NCI-H187 treated with DMSO at 0.1 percent for 48 hours (cell line): ENCODE measurements at places on chromosomes 3 and 15.

- DNase-seq, result no peak
These were observed 28.5 kb upstream of the CFAP161 start for GRCh38 chr15:81105545-81105944.

- DNase-seq, result no peak
These were observed 811.4 kb downstream of the NAALADL2 start for GRCh38 chr3:175670557-175670956.

- DNase-seq, result no peak
These were observed 40.5 kb upstream of the HES1 start for GRCh38 chr3:194095464-194095863.

- DNase-seq, result peak; percentile 7
These were observed 27.5 kb upstream of the CFAP161 start for GRCh38 chr15:81106560-81106959.

GRCh38 chr3:52531860-52532516, 1.7 kb downstream of the NT5DC2 start:
- DNase-seq, result no peak

DNA sequence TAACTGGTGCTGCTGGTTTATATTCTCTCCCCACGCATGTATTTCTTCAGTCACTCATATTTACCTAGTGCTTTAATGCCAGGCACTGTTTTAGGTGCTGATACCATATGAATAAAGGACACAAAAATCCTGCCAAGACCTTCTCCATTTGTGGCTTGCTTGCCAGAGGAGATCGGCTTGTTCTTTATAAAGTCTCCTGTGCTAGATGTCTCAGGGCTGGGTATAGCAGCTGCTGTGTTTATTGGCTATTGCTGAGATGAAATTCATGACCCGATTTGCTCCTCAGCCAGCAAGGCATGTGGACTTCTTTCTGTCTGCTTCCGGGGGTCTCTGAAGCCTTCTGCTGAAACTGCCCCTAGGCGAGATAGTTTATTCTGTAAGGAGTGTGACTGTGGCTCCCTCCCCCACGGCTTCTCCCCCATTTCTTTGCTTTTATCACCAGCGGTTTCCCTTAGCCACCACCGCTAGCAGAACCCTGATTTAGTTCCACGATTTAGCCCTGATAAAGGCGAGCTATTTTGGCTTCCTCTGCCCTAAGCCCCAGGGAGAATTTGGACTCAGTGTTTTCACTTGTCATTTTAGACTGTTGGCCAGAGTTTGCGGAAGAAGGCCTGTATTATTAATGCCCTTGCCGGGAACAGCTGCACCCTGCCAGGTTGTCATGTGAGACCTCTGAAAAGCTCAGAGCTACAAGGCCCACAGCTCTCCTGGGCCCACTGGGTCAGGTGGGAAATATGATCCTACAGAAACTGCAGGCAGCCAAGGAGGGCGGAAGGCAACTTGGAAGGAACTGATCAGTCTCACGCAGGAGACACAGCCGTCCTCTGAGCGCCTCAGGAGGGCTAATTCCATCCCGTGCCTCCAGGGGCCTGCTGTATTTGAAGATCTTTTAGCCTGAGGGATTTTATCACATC, 46.8 kb downstream of the ST6GAL1 start:
- DNase-seq, result peak; percentile 38

DNA sequence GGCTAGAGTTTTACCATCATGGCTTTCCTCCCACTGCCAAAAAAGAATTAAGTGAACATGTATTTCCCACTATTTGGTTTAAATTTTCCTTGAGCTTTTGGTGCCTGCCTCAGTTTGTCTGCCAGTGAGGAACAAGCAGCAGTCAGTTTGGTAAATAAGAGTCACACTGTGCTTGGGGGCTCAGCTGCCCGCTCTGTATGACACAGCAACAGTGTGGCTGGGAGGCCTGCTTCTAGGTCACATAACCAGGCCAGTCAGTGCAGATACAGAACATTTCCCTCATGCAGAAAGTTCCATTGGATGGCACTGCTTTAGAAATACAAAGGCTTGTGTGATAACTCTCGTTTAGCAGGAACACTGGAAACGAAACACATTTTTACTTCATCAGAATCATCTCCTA, 25.7 kb downstream of the FYCO1 start:
- DNase-seq, result no peak

- no peak for DNase-seq
These were observed 45.3 kb upstream of the PPP4R2 start for GRCh38 chr3:72951259-72951722.

DNA sequence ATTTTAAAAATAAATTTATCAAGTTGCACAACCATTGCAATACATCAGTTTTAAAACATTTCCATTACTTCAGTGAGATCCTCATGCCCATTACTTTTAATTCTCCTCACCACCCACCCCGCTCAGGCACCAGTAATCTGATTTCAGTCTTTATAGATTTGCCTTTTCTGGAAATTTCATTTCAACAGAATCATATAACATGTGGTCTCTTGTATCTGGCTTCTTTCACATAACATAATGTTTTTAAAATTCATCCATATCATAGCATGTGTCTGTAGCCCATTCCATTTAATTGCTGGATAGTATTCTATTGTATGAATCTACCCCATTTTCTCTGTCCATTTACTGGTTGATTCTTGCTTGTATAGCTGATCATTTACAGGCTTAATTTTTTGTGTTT, 110.3 kb upstream of the TMEM108 start:
- DNase-seq, result no peak

DNA sequence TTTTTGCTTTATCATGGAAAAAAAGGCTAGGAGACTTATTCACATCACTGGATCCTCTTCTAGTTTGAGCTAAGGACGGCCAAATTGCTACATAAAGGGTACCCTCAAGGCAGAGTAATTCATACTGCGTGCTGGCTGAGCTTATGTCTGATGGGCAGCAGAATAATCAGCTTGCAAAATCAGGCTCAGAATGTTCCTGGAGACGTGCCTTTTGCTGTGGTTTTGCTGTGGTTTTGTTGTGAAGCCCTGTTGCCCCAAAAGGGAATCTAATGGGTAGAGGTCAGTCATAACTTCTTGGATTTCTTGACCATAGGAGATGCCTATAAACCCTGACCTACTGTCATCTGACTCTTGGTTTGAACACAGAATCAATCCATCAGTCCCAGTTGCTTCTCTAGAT, 189.9 kb downstream of the SOX2 start:
- no peak for DNase-seq

DNA sequence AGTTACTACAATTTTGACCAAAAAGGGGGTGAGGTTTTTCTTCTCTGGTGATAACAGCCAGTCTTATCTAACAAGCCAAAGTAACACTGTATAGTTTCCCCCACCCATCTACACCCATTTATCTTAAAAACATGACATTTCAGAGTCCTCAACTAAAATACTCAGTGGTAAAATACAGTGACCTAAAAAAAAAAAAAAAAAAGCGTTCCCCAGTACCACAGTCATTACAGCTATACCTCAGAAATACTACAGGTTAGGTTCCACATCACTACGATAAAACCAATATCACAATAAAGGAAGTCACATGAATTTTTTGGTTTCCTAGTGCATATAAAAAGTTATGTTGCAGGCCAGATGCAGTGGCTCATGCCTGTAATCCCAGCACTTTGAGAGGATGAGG, 13.8 kb downstream of the DENND4A start:
- DNase-seq, result no peak

GRCh38 chr3:183698318-183698751, 738 bp downstream of the YEATS2 start:
- DNase-seq, result no peak

DNA sequence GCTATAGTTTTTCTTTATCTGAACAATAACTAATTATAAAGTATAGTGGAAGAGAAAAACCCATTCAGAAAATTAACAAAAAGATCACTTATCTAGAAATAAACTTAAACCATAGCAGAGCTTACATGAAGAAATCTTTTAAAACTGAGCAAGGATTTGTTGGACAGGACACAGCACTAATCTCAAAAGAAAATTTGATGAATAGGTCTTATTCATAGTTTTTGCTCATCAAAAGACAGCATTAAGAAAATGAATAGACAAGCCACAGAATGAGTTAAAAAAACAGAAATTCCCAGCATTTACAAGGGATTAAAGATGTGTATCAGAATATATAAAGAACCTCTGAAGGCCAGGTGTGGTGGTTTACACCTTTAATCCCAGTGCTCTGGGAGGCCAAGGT, 29.5 kb downstream of the PIK3CA start:
- no peak for DNase-seq

DNA sequence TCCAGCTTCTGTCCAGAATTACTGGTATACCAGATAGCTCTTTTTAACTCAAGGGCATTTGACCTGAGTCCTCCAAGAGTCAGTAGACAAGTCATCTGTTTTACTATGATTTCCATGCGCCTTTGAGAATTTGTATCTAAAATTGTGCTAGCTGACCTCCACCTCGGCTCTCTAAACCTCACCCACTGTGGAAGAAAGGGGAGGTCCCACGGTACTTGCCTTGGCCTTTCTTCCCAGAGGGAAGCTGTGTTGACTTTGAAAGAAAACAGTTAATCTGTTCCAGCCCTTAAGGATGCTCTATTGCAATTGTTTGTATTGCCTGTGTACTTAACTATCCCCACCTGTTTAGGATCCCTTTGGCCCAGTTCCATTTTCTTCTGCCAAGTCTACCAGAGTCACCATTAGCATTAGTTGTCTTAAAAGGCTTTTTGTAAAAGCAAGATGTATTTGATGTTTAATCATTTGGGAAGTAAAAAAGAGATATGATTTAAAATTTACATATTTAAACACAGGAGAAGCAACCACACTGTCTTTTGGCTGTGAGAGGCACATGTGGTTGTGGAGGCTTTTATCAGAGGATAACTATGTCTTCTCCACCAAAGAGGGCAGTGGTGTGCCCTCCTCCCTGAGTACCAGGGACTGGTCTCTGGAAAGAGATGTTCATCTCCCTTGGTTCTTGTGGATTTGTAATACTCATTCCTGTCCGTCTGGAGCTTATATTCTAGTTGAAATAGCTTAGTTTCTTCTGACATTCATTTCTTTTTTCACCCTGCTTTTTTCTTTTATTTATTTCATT, 88.8 kb downstream of the CRTC3 start:
- peak; percentile 21 for DNase-seq

DNA sequence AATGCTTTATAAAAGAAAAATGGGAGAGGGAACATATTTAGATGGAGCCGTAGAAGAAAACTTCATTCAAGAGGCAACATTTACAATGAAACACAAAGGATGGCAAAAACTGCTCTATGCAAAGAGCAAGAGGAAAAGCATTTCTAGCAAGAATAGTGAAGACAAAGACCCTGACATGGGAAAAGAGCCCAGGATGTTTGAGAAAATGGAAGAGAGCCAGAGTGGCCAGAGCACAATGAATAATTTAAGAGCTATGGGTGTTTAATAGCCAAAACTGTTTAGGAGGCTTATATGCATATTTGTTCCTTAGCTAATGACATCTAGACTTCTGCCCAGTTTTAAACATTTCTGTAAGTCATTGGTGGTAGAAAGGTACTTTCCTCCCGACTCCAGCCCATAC, 25.4 kb upstream of the SEMA6D start:
- DNase-seq, result no peak

DNA sequence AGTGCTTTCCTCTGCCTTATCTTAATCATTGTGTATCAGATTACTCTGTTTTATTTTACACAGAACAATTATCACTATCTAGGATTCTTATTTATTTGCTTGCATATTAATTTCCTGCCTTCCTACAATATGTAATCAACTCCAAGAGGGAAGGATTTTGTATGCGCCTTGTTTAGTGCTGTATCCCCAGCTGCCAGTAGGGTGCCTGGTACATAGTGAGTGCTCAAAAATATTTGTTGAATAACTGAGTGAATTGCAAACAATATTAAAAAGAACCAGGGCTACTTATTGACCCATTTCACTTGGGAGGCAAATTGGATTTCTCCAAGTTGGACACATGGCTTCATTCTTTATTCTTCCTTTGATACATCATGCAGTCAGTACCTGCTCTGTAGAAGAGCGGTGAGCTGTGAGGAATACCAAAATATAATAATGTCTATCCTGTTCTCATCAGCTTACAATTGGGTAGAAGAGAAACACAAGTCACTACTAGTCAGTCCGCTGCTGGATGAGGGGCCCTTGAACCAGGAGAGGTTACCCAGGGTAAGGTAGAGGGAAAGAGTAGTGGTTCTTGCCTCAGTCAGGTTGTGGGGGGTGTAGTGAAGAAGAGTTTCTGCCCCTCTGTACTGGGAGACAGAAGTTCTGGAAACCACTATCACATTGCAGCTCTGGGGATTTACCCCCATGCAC, 233.9 kb upstream of the ZBTB20 start:
- DNase-seq, result no peak

DNA sequence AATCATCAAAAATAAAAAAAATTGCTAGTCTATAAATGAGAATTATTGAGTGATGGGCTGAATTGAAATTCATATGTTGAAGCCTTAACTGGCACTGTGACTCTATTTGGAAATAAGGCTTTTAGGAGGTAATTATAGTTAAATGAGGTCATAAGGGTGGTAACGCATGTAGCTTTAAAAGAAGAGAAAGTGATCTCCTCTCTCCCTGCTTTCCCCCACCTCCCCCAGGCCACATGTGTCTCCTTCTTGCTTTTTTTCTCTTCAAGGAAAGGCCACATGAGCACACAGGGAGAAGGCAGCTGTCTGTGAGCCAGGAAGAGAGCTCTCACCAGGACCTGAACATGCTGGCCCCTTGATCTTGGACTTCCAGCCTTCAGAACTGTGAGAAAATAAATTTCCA, 48.2 kb upstream of the ARPP19 start:
- no peak for DNase-seq

DNA sequence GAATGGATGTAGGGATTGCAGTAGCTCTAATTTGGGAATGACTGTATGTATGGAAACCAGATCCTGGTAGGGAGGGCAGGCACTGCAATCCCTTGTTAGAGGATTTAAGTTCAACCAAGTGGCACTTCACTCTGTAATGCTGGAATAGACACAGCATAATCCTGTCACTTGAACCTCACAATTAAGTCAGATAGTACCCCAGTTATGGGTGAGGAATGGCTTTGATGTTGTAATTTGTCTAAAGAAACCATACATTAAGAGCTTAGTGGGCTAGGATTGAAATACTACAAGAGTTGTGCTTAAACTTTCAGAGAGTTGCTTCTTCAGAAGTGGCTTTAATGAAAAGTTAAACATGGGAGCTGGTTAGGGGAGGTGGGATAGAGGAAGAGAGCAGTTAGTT, 9.3 kb downstream of the RAB7A start:
- no peak for DNase-seq

DNA sequence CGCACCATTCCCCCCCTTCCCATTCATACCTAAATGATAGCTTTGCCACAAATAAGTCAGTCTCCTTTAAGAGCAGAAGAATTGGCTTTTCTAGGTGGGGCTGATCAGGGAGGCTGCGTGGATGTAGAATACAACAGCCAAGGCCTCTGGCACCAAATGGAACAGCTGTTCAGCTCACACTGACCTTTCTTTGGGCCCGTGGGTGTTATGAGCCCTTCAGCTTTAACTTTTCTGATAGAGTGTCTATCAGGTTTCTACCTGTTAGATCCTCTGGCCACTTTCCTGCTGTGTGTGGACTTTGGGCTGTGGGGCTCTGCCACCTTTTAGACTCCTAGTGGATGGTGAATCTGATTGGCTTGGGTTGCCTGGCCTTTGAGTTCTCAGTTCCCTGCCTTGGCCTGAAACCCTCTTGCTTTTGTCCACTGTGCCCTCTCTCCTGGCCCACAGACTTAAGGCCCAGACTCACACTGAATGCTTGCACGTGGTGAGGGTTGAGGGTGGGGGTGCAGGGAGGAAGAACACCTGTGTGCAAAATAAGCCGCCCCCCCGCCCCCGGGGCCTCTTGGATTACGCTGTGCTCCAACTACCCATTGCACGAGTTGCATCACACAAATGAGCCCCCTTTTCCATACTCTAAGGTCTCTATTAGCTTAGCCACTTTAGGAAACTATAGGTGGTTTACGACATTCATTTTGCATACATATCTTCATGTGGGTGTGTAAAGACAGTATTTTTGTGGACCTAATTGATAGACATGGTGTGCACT, 1.3 kb upstream of the RFX7 start:
- no peak for DNase-seq

- no peak for DNase-seq
These were observed 311.4 kb downstream of the UNC13C start for GRCh38 chr15:54289590-54290136.
